ENCODE measurements at places on chromosomes 4 and X.

DNA sequence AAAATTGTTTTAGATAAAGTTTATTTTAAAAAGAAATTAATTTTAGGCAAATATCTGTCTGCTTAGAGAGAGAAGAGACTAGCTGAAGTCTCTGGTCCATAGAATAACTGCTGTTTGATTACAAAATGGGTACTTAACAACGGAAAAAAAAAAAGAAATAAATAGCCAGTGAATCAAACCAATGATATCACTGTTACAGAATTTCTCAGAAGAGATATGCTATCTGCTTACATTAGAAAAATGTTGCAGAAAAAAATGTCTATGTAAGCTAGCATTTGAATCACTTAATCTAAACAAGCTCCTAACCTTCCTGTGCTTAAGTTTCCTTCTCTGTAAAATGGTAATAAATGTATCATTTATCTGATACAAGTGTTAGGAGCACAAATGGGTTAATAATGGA lies 189.9 kb downstream of the IL15 start:
- DNase-seq = no peak

DNA sequence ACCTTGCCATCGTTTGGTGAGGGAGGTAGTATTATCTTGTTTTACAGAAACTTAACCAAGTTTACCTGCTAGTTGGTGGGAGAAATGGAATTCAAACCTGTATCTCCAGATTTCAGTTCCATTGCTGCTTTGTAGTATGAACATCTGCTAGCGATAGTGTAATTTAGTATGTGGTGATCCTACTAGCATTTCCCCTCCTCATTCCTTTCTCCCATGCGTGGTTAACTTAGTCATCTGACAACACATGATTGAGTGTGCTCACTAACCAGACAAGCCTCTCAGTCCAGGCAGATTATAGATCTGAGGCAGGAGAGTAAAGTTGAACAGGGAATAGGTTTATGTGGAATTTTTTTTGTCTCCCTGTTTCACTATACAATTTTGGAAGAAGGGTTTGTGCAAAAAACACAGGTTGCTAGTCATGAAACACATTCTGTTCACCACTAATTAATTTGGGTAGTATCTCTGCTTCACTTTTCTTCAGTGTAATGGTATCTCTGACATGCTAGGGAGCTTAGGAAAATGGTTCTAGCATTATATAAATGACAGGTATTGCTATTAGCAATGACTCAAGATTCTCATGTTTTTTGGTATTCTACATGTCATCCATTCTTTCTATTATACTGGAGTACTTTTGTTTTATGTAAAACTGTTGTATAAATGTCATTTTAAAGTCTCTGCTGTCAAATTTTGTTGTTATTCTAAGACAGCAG lies 21.7 kb downstream of the RBPJ start:
- DNase-seq = peak; percentile 83

GRCh38 chr4:41476310-41476885 lies 61.6 kb upstream of the LIMCH1 start:
- DNase-seq = no peak

DNA sequence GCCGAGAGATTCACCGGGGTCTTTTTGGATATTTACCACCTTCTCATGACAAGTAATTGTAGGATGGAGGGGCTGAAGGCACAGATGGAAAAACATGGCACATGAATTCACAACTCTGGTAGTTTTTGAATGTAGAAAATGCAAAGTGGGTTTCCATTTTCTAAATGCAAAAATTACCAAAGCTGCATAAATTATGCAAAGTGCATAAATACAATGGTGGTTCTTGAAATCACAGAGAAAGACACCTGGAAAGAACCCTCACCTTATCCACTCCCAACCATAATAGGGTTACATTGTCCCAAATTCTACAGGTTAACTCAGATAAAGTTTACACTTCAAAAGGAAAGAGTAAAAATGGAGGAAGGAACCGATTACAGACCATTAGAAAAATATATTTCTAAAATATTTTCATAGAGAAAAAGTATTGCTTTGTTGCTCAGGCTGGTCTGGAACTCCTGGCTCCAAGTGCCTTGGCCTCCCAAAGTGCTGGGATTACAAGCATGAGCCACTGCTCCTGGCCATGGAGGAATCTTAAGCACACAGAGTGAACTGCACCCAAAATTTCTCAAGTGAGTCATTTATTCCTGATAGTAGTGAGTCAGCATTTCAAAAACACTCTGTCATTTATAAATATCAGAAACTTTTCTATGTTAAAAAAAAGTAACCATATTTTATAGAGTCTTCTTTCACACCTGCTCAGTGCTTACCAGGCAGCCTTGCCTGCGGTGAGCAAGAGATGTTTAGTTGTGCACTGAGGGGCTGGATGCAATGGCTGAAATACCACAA lies 101.4 kb downstream of the FIP1L1 start:
- DNase-seq = no peak

DNA sequence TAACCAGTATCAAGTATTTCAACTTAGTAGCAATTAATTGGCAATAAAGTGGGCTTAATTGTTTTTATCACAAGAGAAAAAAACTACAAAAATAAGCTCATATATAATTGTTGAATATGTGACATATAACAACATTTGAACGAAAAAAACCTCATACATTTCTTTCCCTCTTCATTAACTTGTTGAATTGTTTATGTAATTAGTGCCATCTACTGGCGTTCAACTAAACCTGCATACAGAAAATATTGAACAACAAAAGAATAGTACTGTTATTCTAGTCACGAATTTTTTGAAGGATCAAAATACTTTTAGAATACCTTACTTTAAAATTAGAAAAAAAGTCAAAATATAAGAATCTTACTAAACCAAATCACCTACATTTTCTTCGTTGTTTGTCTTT lies 586.5 kb upstream of the FTHL17 start:
- DNase-seq = peak; percentile 51

- no peak for DNase-seq
Observed at GRCh38 chr4:1792832-1793495, at the start of gene FGFR3. TSS of gene FGFR3 (plus strand) at chr4:1793293. CDS start at chr4:1793935, 642 bp downstream.

Data from pons (tissue), 1 donor.